HEK293T (cell line): ENCODE measurements at places on chromosomes 7 and 10.

- no peak for DNase-seq
Observed at GRCh38 chr7:16691241-16691640, 45.3 kb downstream of the BZW2 start.

DNA sequence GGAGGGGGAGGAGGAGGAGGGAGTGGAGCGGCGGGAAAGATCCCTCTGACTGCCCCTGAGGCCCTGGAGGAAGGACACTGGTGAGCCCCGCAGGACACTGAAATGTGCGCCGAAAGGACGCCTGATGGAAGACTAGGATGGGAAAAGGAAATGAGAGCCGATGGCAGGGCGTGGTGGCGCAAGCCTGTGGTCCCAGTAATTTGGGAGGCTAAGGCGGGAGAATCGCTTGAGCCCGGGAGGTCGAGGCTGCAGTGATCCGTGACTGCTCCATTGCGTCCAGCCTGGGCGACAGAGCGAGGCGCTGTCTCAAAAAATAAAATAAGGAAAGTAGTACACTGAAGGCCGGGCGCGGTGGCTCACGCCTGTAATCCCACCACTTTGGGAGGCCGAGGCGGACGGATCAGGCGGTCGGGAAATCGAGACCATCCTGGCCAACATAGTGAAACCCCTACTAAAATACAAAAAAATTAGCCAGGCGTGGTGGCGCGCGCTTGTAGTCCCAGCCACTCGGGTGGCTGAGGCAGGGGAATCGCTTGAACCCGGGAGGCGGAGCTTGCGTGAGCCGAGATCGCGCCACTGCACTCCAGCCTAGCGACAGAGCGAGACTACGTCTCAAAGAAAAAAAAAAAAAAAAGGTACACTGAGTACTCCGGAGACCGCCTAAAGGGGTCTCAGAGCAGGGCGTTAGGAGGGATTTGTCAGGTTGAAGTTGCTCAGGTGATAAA is 561 bp upstream of the HNRNPF start:
- no peak for DNase-seq

DNA sequence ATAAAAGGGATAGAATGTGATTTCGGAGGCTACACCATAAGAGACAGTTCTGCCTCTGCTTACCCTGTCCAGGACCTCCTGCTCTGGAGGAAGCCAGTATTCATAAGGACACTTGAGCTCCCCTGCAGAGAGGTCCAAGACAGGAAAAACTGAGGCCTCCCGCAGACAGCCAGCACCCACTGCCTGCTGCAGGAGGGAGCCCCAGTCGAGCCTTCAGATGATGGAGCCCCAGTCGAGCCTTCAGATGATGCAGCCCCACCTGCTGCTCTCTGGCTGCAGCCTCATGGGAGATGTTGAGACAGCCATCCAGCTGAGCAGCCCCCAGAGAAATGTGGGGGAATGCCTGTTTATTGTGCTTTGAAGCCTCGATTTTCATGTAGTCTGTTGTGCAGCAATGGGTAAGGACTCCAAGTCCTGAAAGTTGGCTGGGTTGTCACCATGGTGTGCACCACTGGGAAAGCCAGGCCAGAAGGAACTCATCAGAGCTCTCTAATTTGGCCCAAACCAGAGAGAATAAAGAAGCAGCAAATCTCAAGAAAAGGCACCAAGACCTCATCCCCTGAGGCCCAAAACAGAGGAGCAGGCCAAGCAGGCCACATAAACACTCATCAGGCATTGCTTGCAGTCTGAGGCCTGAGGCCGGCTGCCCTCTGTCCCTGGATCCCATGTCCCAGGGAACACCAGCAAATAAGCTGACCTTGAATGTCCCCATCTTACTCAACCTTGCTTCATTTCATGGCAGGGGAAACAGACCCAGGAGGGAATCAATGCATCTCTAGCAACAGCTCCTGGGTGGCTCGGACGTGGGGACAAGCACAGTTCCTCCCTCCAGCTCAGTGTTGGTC is 30.9 kb downstream of the CALML5 start:
- DNase-seq = no peak

- no peak for DNase-seq
Observed at GRCh38 chr7:124764847-124765400, 668 bp downstream of the GPR37 start.

- peak; percentile 21 for DNase-seq
Observed at GRCh38 chr7:144513334-144513733, 109.8 kb upstream of the NOBOX start.

- no peak for DNase-seq
Observed at GRCh38 chr7:142815134-142815533, 39.7 kb upstream of the EPHB6 start.

- no peak for DNase-seq
Observed at GRCh38 chr7:94481279-94481678, 28.3 kb upstream of the CASD1 start.

GRCh38 chr10:74973741-74974392 is 137.6 kb upstream of the SAMD8 start:
- DNase-seq = no peak

DNA sequence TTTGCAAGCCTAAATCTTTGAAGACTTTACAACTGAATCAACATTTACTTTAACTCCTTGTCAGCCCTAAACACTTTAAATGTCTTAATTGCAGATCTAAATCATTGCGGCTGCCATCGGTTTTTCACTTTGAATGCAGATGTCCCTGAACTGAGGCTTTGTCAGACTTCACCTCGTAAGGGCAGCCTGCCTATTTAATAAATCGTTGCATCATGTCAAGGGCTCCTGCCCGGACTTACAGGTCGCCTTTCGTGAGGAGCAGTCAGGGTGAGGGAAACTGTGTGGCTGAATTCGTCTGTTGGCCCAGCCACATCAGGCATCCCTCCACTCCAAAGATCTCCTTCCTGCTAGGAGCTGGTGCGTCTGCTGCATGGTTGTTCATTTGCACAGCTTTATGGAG is 368.2 kb upstream of the NPVF start:
- DNase-seq = no peak

DNA sequence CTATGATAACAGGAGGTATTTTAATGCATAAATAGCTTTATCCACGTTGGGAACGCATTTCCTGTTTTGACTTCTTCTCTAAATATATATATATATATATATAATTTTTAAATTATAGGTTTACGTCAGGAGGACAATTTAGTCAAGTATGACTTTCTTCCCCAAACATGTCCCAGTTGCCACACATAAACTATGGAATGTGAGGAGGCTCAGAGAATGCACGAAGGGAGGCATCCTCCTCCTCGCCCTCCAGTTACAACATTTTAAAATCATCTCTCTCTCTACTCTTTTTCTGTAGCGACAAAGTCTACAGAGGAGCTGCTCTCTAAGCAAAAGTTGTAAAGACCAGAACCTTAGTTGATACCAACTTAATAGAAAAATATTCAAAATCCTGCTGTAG is 106.9 kb upstream of the LYZL1 start:
- DNase-seq = no peak

GRCh38 chr7:100879685-100880261 is 4.9 kb downstream of the SRRT start:
- no peak for DNase-seq

DNA sequence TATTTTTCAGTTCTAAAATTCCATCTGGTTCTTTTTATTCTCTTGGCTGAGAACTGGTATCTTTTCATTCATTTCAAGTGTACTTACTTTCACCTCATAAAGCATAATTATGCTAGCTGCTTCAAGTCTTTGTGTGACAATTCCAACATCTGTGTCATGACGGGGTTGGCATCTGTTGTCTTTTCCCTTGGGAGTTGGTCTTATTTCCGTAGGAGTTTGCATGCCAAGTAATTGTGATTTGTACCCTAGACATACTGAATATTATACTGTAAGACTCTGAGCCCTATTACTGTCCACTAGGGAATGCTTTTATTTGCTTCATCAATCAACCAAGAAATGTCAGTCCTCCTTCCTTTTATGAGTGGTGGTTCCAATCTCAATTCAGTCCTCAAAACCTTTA is 24.6 kb upstream of the HUS1 start:
- DNase-seq = no peak
